GOT3 (cell line): ENCODE measurements at places on chromosomes 12 and 14.

- no peak for DNase-seq
Observed at GRCh38 chr12:100824476-100824875, 29.9 kb downstream of the ANO4 start.

GRCh38 chr14:24674204-24674970, 40.4 kb upstream of the GZMB start:
- no peak for DNase-seq

DNA sequence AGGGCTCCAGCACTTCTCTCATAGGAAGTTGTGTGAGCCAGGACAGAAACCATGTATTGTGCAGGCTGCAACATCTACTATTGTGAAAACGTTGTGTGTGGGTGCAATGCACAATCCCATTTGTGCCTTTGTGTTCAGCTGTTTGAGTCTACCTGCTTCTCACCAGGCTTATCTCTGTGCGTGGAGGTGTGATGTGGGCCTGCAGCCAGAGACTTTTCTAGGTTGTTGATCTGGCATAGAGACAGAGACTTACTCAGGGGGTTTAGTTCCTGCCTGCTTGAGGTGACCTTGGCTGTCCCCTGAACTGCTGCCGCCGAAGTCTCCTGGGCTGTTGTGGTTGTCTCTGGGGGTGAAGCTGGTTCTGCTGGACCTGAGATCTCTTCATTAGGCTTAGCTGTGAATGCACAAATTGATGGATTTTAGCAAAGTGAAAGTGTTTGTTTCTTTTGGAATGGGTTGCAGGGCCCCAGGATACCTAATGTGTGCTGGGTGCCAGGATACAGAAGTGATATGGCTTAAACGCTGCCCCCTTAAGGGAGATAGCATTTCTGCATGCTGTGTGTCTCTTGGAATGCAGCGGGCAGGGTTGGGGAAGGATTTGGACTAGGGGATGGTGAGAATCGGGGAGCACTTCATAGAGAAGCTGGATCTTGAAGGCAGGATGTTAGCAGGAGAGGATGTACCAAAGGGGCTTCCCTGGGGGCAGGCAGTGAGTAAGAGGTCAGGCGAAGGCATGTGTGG, 2.5 kb downstream of the LACRT start:
- no peak for DNase-seq

DNA sequence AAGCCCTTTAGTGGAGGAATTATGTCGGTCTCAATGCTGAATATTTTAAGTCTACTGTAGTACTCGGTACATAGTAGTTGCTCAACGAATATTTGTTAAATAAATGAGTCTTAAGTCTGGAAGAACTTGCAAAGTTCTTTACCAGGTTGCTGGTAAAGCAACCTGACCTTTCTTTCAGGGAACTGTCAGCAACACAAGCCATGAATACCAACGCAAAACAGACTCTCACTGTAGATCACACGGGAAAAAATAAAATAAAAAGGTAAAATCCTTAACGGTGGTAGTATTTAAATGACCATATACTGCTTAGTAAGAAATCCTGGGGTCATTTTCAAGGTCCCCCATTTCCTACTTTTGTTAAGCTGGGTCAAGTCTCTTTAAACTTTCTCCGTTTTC, 447 bp upstream of the NUBPL start:
- DNase-seq: no peak

DNA sequence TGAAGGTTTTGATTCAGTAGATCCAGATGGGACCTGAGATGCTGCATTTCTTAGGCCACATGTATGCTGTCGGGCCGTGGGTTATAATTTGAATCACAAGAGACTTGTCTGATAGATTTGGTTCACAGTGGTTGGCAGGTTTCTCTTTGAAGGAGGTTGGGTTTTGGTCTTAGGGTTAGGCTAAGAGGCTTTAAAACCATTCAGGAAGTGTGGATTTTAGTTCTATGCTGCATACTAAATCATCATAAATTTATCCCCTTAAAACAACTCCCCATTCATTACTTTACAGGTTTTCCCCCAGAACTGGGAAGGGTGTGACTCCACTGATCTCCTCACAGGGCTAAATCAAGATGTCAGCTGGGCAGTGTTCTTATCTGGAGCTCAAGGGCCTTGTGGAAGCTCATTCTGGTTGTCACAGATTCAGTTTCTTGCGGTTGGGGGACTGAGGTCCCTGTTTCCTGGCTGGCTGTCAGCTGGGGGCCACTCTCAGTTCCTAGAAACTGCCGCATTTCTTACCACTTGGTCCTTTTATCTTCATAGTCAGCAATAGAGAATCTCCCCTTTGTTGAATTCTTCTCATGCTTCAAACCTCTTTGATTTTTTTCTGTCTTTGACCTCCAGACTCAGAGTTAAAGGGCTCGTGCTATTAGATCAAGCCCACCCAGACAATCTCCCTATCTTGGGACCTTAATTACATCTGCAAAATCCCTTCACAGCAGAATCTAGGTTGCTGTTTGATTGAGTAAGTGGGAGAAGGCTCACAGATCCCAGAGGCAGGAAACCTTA, 20.6 kb upstream of the PCNX1 start:
- no peak for DNase-seq

DNA sequence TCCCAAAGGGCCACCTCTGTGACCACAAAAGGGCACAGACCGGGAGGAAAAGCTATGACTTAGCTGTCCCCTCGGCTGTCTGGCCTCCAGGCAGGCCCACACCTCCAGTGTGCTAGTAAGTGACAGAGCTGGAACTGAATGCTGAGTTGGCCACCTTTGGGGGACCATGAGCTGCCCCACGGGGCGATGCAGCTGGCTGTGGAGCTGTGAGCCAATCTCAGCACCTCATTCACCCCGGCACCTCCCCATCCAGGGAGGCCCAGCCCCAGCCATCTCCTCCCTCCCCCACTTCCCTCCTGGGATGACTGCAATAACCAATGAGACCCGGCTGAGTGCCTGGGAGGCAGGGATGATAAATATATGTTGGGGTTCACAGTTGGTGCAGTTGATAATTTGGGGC, 12.2 kb upstream of the TESC start:
- DNase-seq: no peak

GRCh38 chr12:92550661-92551060, 152.1 kb upstream of the PLEKHG7 start:
- no peak for DNase-seq
